Stimulated activated CD4-positive, alpha-beta T cell treated with anti-CD3 and anti-CD28 coated beads, TNF-alpha, amount 100 ng/mL, for 48 hours (primary cell): ENCODE measurements at places on chromosomes 12 and 14.

GRCh38 chr12:101013993-101014392 lies 196.0 kb downstream of the SLC5A8 start:
- DNase-seq: no peak

- no peak for DNase-seq
These were observed 316.4 kb downstream of the NOVA1 start for GRCh38 chr14:26281280-26281998.

GRCh38 chr12:40300490-40300889 lies 75.7 kb downstream of the LRRK2 start:
- DNase-seq: no peak

- no peak for DNase-seq
These were observed 78.0 kb upstream of the MDM1 start for GRCh38 chr12:68410018-68410660.

- no peak for DNase-seq
These were observed 297.1 kb downstream of the KSR2 start for GRCh38 chr12:117671734-117672133.

GRCh38 chr14:77659831-77660230 lies 43.4 kb upstream of the SPTLC2 start:
- no peak for DNase-seq

DNA sequence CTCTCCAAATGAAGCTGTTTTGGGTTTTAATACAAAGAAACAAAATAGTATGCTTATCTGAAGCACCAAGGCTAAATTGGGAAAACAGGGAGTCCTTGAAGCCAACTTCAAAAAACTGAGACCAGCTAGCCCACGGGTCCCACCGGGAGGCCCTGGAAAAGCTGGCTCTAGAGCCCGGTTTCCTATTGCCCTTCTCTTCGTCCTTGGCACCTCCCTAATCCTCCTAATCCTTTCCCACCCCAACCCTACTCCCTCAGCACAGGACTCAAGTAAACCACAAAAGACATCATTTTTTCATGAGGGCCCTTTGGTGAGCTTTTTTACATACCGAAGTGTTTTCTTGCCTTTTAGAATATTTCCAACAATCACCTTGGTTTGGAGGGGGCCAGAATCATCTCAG lies 11.3 kb downstream of the LRRC74A start:
- DNase-seq: no peak

- no peak for DNase-seq
These were observed 5.2 kb upstream of the GNG2 start for GRCh38 chr14:51855234-51855633.

- no peak for DNase-seq
These were observed 1818.9 kb upstream of the FLRT2 start for GRCh38 chr14:83711046-83711445.

DNA sequence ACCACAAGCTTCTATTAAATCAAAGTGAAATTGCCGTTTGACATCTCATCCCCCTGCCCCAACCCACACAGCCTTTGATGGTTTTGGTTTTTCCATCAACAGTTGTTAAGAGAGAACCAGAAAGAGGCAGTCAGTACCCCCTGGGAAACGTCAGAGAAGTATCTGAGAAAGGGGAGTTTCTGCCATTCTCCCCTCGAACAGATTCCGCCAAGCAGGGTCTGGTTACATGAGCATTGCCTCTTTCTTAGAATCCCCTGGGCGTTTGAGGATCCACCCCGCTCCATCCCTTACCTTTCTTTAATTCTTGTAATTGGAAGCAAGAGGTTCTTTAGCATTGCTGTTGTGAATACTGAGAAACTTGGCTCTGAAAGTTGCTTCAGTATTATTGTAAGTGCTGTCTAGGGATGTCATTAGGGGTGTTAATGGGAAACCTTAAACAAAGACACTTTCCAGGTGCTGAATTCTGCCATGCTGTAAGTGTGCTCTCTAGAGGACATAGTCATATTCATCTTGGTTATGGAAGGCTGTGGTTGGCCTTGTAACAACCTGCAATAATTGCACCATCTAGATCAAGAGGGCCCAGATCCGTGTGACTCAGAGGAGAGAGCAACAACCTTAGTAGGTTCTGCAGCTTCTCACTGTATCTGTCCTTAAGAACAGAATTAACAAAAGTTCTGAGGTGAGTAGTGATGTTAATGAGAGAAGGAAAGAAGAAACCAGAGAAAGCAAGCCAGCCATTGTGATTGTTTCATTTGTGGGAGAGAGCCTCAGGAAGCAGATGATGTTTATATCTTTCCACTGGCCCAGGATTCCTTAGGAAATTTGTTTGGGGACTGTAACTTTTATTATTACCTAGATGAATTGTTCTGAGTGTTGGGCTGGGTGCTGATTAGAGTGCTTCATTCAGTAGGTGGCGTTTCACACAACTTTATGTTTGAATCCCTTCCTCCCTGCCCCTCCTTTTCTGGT lies 9.0 kb downstream of the TMBIM6 start:
- DNase-seq: peak; percentile 36

DNA sequence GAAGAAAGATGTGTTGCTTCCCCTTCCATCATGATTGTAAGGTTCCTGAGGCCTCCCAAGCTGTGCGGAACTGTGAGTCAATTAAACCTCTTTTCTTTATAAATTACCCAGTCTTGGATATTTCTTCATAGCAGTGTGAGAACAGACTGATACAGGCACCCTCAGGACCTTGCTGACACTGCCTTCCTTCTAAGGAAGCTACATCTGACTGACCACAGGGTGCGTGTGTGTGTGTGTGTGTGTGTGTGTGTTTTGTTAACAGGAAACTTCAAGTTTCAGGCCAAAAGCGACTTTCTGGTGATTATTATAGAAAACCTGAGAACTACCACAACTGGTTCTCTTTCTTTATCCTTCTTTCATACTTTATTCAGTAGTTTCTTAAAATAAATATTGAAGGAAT lies 149.0 kb downstream of the CAPZA3 start:
- no peak for DNase-seq

GRCh38 chr12:10215436-10215835 lies 2.8 kb downstream of the GABARAPL1 start:
- no peak for DNase-seq

DNA sequence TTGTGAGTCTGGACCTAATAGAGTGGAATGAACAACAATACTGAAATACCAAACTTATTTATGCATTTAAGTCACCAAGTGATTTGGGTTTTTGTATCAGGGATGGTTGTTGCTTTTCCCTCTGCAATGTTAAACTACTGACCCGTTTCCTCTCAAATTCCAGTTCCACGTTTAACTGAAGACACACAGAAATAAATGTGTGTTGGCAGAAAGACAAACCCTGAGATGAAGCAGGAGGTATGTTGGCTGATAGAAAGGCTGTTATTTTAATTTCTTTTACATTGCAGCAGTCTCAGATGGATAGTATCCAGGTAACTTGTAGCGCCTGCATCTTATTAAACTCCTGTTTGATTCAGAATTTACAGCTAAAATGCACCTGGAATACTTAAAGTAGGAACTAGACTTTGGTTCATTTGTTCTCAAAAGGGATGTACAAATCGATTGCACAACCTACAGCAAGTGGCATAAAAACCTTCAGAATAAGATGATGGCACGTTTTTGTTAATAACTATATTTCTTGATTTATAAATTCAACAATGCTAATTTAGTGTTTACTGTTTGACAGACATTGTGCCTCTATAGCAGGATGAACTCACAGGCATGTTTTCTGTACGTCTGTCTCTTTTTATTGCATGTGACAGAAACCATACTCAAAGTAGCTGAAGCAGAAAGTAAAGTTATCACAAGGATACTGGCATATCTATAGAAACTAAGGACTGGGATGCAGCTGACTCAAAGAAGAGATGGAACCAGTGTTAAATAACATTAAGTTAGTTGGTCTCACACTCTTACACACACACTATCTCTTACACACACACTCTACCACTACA lies 405.7 kb downstream of the ZFP36L1 start:
- no peak for DNase-seq

- no peak for DNase-seq
These were observed 37.8 kb downstream of the MARK3 start for GRCh38 chr14:103423050-103423461.

- no peak for DNase-seq
These were observed 140.0 kb downstream of the KICS2 start for GRCh38 chr12:64082116-64082515.

GRCh38 chr12:94900496-94900895 lies 103.0 kb downstream of the NDUFA12 start:
- DNase-seq: no peak

DNA sequence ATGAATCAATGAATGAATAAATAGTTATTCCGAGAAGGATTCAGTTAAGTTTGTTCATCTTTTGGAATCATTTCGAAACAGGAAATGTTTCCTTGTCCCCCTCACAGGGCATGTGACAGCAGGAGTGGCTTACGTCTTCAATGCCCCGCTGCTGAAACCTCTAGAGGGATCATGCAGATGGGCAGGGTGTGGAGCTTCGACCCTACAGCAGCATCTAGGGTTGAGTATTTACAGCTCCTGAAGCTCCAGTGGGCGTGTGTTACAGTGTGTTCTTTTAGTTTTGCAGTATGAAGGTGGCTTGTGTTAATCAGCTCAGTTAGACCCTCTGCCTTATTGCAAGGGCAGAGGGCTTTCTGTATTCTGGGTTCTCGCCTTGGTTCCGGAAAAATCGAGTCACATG lies 2.6 kb downstream of the NAV3 start:
- DNase-seq: no peak

DNA sequence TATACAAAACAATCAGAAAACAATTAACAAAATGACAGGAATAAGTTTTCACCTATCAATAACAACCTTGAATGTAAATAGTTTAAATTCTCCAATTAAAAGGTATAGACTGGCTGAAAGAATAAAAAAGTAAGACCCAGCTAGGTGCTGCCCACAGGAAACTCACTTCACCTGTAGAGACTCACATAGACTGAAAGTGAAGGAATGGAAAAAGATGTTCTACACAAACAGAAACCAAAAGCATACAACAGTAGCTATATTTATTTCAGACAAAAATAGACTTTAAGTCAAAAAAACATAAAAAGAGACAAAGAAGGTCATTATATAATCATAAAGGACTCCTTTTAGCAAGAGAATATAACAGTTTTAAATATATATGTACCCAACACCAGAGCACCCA lies 152.4 kb upstream of the PWP1 start:
- no peak for DNase-seq

GRCh38 chr12:20398686-20399085 lies 30.3 kb downstream of the PDE3A start:
- no peak for DNase-seq

GRCh38 chr14:92384461-92385133 lies 61.6 kb downstream of the SLC24A4 start:
- no peak for DNase-seq

DNA sequence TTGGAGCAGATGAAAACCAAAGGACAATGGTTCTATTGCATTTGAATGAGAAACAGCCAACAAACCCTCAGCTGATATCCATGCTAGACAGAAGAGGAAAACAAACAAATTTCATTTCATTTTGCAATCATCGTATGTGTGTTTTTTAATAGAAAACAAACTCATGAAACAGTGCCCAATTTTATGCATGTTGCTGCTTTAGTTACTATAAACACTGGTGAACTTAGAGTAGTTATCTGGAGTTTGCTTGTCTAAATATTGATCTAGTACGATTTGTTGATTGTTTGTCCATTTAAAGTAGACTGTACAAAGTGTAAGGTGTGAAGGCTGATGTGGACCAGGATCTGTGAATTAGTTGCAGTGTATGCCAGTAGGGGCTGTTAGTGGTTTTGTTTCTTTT lies 166.6 kb downstream of the KITLG start:
- DNase-seq: no peak

- no peak for DNase-seq
These were observed 215.5 kb downstream of the PIK3C2G start for GRCh38 chr12:18476861-18477260.

DNA sequence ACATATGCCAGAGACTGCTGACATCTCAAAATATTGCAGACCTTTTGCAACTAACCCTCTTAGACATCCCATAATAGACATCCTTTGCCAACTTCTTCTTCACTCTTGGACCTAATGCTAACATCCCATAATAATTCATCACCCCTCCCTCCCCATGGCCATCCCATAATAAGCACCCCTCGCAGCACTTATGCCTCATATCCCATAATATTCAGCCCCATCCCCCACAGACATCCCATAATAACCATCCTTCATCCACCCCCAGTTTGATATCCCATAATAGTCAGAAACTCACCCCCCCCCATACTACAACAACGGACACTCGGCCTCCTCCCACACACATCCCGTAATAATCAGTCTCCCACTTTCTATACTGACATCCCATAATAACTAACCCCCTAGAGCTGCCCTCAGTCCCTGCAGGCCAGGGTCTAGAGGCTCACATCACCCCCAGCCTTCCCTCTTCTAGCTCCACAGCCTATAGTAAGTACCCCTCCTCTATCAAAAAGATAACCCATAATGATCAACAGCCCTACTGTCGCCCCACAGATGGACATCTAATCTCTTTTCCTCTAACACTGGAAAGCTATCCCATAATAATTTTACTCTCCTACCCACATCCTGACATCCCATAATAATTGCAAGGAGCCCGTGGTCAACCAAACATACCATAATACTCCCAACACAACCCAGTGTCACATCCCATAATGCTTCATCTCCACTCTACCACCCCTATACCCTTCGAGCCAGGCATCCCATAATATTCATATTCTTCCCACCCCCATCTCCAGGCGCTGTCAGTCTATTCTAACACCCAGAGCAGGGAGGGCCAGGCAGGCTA lies 792 bp upstream of the CHD4 start:
- DNase-seq: peak; percentile 67

- DNase-seq: no peak
These were observed 38.4 kb upstream of the CPM start for GRCh38 chr12:68971404-68971803.

DNA sequence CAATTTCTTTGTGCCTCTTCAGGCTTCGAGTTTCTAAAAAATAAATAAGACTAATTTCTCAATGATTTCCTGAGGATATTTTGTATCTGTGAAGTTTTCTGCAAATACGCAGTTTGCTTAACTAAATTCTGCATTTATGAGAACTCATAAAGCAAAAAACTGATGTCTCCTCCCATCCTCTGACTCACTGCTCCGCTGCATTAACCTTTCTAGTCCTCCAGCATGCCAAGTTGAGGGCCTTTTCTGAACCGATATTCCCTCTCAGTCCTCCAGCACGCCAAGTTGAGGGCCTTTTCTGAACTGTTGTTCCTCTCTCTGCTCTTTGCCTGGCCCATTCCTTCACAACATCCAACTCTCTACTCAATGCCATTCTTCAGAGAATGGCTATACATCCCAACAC lies 3.2 kb downstream of the IPO8 start:
- no peak for DNase-seq

- DNase-seq: no peak
These were observed 306.8 kb upstream of the G2E3 start for GRCh38 chr14:30252151-30252550.

- DNase-seq: peak; percentile 7
These were observed 324.2 kb downstream of the ZFP36L1 start for GRCh38 chr14:68468437-68469207.

- no peak for DNase-seq
These were observed 380.7 kb upstream of the SYT1 start for GRCh38 chr12:78483767-78484315.

DNA sequence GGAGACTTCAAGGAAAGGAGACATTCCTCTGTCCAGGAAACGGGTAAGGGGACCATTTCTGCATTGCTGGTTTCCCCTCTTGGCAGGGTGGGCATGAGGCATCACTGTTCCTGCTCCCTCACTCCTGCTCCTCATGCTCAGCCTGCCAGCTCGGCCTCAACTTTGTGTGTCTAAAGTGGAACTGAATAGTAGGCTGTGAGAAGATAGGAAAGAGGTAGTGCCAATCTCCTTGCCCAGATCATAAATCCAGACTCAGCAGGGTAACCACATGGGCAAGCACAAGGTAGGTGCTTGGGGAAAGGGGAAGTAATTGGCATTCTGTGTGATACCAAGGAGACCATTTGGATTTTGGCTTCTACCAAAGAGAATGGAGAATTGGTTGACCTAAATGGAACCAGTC lies 2.6 kb downstream of the LTB4R start:
- no peak for DNase-seq
